ENCODE measurements at places on chromosomes 7 and 10.

GRCh38 chr10:125209591-125210355, 49.4 kb upstream of the CTBP2 start:
- no peak for DNase-seq

- no peak for DNase-seq
Observed at GRCh38 chr7:134731616-134732015, 47.8 kb upstream of the CALD1 start.

GRCh38 chr7:45579391-45579801, 5.2 kb downstream of the ADCY1 start:
- no peak for DNase-seq

DNA sequence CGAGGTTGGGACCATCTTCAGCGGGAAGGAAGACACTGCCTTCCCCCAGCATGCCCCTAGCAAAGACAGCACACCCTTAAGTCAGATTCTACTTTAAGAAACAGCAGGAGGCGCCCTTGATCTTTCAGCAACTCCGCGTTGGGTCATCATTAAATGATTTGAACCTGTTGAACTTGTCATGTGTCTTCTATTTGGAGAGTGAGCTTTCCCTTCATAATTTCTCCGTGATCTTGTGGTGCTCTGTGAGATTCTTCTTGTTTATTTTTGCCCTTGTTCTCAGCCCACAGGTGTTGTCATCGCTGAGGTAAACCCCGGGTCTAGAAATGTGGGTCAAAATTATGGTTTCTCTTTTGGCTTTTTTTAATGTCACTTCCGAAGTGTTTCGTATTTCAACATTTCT, 49.5 kb upstream of the PITRM1 start:
- DNase-seq, result no peak

- DNase-seq, result no peak
Observed at GRCh38 chr10:96496281-96496925, 17.3 kb downstream of the TLL2 start.

DNA sequence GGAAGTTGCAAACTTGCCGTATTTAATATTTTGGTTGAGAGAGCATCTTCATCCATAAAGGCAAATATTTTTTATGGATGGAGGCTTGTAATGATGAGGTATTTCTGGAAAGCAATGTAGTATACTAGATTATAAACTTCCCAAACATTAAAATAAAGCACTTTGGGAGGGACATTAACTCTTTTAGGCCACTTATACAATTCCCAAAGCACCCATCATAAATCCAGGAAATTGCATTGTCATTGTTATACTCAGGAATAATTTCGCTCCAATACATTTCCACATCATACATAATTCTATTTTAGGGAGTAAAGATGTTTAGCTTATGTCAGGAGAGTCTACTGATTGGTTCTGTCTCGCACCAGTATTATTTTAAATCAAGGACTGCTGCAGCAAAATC, 212.7 kb upstream of the MKI67 start:
- no peak for DNase-seq

GRCh38 chr7:74269757-74270277, 15.6 kb upstream of the RFC2 start:
- no peak for DNase-seq

- DNase-seq, result no peak
Observed at GRCh38 chr10:74677951-74678350, 148.4 kb upstream of the KAT6B start.

- no peak for DNase-seq
Observed at GRCh38 chr7:157691586-157692459, 355.0 kb downstream of the DNAJB6 start.

DNA sequence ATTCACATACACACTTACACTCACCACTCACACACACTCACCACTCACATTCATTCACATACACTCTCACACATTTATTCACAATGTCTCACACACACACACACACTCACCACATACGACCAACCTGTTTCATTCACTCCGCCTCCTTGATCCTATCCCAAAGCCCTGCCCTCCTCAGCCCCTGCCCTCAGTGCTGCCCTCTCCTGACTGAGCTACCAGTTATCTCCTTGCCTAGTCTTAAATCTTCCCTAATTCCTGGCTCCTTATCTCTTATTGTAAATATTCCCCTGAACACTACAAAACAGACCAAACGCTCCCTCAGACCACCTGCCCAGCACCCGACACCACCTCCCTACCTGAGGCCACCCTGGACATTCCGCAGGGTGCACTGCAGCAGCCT, 26.1 kb upstream of the C10orf120 start:
- no peak for DNase-seq

DNA sequence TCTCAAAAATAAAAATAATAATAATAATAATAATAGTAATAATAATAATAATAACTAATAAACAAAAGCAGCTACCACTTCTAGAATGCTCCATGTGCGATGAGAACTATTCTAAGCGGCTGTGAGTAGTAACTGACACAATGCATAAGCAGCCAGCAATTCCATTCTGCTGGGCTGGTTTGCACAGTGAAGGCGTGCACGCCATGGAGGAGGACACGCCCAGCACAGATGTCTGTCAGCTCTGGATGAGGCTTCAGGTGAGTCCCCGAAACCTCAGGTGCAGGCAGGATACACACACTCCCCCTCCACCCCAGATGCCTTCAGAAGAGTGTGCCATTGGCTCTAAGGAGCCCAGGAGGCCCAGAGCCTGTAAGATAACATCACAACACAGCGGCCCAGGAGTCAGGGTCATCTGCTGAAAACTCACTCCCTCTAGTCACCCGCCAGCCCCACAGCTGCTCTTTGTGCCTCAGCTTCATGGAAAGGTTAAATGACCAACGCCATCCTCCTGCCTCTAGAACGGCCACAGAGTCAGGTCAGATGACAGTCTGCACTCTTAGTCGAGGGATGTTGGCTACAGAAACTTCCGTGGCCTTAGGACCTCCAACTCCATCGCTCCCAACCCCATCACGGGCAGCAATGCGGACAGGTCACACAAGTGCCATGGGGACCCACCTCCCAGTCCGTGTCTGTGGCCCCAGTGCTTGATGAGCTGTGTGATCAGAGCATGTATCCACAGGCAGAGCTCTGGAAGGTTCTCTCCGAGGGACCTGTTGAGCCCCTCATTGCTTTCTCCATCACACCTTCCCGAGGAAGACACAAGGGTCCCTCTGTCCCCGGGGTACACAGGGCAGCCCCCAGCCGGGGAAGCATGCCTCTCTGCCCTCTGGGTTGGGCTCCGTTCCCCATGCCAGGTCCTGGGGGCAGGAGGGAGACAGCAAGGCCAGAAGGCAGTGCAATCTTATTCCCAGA, 103.9 kb downstream of the CTBP2 start:
- DNase-seq, result no peak

GRCh38 chr10:14727924-14728323, 46.8 kb downstream of the FAM107B start:
- no peak for DNase-seq

- DNase-seq, result no peak
Observed at GRCh38 chr10:78731675-78732074, 337.1 kb upstream of the ZMIZ1 start.

GRCh38 chr7:121411597-121411979, 15.5 kb upstream of the FAM3C start:
- no peak for DNase-seq

DNA sequence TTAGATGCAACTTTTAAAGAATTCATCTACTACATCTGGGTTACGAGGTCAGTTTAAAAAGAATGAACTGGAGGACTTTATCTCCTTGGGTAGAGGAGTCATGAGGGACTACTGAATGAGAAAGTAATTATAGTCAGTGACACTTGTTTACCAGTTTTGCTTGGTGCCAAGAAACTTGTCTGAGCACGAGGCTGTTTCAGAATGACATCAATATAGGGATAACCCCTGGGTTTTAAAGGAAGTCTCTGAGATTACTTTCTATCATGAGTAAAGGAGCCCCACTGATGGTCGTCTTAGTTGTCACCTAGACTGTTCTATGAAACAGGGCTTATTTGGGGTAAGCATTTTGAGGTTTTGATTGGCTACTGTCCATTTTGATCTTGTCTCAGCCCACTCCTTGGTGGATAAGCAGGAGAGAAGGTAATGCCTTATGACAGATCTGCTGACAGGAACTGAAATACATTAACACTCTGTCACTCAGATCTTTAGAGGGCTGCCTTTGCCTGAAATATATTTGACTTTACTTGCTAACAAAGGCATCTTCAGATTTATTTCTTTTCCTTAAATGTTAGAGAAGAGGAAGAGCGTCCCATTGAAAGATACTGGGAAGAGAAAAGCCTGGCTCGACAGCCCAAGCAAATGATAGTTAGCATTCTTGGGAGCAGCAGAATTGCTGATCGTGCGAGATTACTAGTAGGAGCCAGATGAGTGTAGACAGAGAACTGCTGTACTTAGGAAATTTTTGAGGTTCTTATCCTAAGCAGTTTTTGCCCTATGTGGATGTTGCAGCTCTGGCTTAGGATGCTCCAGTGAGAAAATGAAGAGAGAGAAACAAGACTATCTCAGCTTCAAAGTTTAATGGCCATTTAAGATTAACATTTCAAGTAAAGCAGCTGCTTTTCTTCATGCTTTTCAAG, 299.2 kb upstream of the LRGUK start:
- no peak for DNase-seq

- no peak for DNase-seq
Observed at GRCh38 chr7:130921391-130922180, 187.6 kb upstream of the KLF14 start.

- no peak for DNase-seq
Observed at GRCh38 chr7:94223375-94224084, 171.2 kb upstream of the COL1A2 start.

- no peak for DNase-seq
Observed at GRCh38 chr7:47513741-47514241, 68.1 kb downstream of the TNS3 start.

DNA sequence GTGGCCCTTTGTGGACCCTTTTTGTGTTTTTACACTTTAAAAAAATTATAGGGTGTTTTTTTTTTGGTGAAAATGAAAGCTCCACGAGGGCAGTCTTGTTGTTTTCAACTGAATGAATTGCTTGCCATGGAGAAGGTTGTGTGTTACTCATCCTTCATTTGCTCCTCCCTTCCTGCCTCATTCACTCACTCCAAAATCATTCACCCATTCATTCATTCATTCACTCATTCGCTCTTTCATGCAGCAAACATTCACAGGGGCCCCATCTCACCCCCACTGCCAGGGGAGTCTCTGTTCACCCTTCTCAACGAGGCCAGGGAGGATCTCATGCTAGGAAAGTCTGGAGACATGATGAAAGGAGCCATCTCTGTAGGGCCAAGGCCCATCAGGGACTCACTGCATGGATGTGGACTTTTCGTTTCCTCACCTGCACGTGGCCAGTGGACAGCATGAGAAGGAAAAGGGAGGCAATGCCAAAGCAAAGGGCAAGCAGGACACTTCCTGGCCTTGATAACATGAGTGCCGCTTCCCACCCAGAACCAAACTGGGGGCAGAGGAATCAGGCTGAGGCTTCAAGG, 62.8 kb upstream of the COL13A1 start:
- DNase-seq, result no peak

- no peak for DNase-seq
Observed at GRCh38 chr10:74072503-74072902, 74.6 kb downstream of the VCL start.

GRCh38 chr10:18607503-18608378, 43.6 kb downstream of the NSUN6 start:
- DNase-seq, result no peak

- no peak for DNase-seq
Observed at GRCh38 chr10:89470628-89471027, 56.3 kb downstream of the IFIT5 start.

DNA sequence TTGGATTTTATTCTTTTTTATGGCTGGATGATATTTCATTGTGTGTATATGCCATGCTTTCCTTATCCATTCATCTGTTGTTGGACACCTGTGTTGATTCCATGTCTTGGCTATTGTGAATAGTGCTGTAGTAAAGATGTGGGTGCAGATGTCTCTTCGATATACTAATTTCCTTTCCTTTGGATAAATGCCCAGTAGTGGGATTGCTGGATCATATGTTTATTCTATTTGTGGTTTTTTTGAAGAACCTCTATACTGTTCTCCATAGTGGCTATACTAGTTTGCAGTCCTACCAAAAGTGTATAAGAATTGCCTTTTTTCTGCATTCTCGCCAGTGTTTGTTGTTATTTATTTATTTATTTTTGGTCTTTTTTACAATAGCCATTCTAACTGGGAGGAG, 159.8 kb downstream of the WNT2 start:
- DNase-seq, result no peak

DNA sequence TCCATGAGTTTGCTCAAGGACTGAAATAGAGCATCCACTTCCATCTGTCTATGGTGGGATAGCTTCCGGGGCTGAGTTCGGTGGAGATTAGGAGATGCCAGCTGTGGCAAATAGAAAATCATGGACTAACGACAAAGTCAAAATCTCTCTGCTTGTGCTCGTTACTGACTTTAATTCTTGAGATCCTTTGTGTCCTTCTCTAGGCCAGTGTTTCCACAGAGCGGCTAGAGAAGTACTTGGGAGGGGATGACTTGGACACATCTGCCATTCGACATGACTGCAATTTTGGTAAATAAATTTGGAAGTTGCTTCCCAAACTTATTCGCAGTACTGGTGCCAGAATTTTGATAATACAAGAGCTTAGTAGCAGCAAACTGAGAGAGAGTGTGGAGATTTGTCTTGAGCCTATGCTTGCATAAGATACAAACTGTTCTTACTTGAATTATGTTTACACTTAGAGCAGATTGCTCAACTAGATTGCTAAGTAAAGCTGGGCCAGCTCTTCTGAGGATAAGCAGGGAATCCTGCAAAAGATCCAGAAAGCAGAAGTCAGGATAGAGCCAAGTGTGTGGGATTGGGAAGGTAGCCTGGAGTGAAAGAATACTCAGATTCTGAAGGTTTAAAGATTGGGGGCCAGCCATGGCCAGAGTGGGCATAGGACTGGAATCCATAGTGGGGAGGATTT, 27.6 kb downstream of the ABCC2 start:
- DNase-seq, result no peak

GRCh38 chr10:133567119-133567518, 1.7 kb upstream of the SYCE1 start:
- DNase-seq, result no peak

DNA sequence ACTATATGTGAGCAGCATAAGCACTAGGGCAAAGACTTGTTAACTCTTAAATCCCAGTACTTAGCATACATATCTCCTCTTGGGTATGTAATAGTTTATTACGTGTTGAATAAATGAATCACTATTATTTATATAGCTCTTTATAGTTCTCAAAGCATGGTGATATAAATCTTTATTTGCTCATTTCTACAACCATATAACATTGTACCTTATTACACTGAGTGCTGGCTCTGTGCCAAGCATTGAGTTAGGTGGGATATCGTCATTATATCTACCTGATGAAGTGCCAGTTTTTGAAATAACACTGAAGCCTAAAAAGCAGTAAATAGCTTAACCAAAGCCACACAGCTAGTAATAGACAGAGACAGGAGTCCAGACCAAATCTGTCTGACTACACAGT, 27.9 kb downstream of the AHR start:
- no peak for DNase-seq

Data from stimulated activated CD8-positive, alpha-beta memory T cell treated with anti-CD3 and anti-CD28 coated beads, Interleukin-7, amount 100 ng/mL, for 48 hours (primary cell).